A549 treated with ZK216348 at 1 μM for 4 hours (cell line): ENCODE measurements at places on chromosomes 13 and 19. TPM values are rescaled to one million over a fixed set of nuclear protein-coding genes. Genes with fewer than 3 reads are reported as not detected.

TEKTIP1 gene
- not detected in 5 replicates for total RNA-seq

ERICH6B gene
- not detected in 5 replicates for total RNA-seq

PPP1R13L gene
- 28.2 to 49.5 TPM (median 33.1 TPM) in 5 replicates for total RNA-seq

VSTM1 gene
- total RNA-seq: 0.55 to 0.92 TPM (median 0.78 TPM) in 3 of 5 replicates, not detected in the others

KCTD12 gene
- 1.1 to 2.3 TPM (median 1.8 TPM) in 5 replicates for total RNA-seq

TCF3 gene
- total RNA-seq: 41.1 to 82.2 TPM (median 74.6 TPM) in 5 replicates

PRODH2 gene
- 0.13 to 0.52 TPM (median 0.38 TPM) in 5 replicates for total RNA-seq
